ENCODE measurements at places on chromosomes 4 and X.

GRCh38 chr4:112927544-112927943 lies 121.9 kb upstream of the ANK2 start:
- DNase-seq: no peak

- no peak for DNase-seq
Observed at GRCh38 chr4:16090096-16090705, 6.4 kb upstream of the PROM1 start.

- peak; percentile 66 for DNase-seq
Observed at GRCh38 chrX:107659768-107660167, 31.5 kb downstream of the PRPS1 start.

- no peak for DNase-seq
Observed at GRCh38 chrX:37781081-37781480, 1.2 kb downstream of the CYBB start.

GRCh38 chr4:99860521-99860920 lies 33.7 kb downstream of the LAMTOR3 start:
- no peak for DNase-seq

DNA sequence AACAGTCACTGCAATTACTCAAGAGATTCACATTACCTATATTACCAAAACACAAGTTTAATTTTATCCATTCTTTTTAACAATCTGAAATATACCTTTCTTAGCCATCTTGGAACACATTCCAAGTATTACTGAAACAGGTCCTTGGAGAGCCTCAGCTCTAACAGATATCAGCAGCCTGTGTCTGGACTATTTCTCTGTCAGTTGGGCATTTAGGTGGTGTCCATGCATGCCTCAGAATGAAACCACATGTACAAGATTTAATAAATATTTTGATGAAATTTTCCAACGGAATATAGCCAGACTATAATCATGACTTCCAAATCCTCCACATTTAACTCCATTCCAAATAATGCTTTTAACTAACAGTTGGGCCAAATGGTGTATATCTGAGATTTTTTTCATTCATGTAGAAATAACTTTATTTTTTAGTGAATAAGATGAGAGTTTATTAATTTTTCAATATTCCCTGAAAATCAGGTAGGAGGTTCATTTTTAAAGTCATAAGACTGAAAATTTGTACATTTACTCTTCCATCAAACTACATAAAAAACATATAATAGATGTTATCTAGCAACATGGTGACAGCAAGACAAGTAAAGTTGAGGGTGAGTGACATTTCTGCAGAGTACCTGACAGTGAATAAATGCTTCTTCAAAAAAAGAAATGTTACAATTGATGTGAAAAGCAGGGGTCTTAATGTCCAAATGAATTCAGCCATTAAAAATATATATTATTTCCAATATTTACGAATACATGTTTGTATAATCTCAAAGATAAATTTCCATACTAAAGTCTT lies 174.2 kb downstream of the DCHS2 start:
- DNase-seq: no peak

- DNase-seq: no peak
Observed at GRCh38 chr4:175708739-175709138, 103.3 kb downstream of the GPM6A start.

DNA sequence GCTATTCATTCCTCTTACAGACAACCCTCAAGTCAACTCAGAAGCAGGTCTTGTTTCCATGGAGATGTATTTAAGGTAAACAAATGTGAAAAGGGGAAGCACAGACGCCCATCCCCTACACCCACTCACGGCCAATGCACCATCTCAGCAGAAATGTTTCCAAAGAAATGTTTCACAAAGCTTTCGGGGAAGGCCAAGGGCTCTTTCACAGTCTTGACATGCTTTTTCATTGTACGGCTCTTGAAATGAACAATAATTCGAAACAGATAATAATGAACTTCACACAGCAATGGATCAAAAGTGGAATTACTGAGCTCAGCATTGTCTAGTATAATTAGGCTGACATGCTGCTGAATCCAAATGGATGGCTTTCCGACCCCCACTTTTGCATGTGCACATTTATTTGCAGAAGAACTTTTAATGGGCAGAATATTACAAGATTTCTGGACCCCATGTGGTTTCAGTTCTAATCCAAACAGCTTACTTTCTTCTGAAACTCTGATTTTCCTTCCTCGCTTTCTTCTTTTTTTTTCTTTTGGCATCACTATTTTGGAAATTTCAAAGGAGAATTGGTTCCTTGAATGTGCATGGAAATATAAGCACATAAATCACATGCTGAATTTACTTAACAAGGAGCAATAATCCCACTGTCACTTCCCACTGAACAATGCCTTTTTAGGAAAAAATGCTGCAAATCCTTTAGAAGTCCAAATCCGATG lies 160.9 kb downstream of the SMIM20 start:
- DNase-seq: no peak

DNA sequence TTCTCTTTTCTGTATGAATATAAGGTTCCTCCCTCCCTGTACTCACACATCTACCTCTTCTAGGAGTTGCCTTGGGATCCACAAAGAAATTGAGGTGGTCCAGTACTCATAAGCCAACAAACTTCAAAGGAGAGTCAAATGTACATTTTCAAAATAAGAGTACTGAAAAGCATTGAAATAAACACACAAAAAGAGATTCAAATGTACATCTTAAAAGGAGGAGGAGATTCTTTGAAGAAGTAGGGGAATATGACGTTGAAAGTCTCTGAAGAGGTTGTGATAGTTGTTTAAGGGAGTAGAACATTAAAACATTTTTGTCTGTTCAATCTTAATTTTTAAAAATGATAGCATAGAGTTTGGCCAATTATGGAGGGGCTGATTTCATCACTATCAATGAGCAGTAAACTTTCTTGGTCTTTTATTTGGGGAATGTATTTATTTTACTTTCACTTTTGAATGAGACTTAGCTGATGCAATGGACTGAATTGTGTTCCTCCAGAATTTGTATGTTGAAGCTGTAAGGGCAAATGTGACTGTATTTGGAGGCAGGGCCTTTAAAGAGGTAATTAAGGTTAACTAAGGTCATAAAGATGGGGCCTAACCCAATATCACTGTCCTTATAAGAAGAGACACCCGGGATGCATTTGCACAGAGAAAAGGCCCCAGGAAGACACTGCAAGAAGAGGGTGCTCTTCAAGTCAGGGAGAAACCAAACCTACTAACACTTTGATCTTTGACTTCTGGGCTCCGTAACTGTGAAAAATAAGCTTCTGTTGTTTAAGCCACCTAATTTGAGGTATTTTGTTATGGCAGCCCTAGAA lies 226.3 kb upstream of the PGRMC2 start:
- peak; percentile 55 for DNase-seq

- no peak for DNase-seq
Observed at GRCh38 chrX:9569876-9570301, 105.0 kb downstream of the TBL1X start.

DNA sequence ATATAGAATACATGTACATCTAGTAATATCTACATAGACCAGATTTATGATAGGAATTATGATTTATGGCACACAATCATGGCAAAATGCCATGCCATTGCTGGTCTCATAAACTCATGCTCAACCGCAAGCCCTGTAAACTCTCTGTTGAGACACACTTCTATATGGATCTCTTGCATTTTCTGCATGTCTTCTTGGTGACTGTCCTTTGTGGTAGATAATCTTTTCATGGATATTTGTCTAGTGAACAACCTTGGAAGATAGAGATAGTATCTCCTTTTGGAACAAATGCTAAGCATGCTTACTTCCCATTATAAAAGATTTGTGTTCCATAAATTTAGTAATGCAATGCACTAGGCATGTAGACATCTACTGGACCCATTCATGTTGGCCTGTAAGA lies 328.0 kb downstream of the NAF1 start:
- no peak for DNase-seq

GRCh38 chr4:170111546-170111945 lies 21.8 kb upstream of the AADAT start:
- no peak for DNase-seq

- DNase-seq: no peak
Observed at GRCh38 chr4:48491514-48492176, 1.6 kb downstream of the ZAR1 start.

DNA sequence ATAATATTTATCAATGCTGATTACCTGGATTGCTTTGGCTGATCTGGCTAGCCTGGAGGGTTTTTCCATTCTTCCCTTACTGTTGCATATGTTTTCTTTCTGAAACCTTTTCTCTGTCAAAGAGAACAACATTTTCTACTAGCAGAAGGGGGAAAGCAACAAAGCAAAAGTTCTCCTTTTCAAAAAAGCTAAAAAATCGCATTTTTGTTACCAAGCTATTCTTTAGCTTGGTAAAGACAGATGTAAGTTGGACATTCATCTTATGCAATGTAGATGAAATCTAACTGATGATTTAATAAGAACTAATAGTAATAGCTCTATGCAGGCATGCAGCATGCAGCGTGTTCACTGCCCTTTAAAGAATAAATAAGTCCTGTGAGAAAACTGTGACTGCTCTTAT lies at the start of gene GRXCR1:
Gene GRXCR1 (plus strand): TSS at position 301 of the 400 bp plus-strand sequence. CDS start 554 bp downstream, outside the sequence.
- DNase-seq: no peak

DNA sequence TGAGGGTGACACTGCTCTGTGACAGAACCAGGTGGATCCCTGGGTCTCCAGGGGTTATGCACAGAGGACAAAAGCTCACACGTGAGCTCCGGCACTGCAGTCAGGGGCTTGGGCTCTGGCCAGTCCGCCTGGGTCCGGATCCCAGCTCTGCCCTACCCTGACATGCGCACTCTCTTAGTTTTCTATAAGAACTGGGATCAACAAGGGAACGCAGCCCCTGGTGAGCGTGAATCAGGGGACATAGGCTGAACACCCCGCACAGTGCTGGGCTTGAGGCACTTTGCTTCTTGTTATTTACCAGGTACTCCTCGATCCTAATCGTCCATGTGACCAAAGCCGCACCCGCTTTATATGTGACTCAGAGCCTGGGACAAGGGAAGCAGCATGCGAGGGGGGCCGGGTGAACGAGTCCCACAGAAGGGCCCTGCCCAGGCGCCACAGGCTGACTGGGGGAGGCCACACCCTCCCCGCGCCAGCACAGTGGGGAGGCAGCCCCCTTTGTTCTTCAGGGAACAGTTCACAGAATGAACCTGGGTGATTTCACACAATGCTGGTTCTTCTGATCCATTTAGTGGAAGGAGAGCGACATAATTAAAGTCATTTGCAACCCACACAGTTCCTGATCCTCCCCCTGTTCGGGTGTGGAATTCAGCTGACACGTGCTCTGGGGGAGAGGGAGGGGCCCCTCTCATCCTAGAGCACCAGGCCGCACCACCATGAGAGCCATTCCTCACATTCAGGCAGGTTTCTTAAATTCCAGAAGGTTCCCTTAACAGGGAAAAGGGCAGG lies 55.5 kb downstream of the WFS1 start:
- peak; percentile 8 for DNase-seq

DNA sequence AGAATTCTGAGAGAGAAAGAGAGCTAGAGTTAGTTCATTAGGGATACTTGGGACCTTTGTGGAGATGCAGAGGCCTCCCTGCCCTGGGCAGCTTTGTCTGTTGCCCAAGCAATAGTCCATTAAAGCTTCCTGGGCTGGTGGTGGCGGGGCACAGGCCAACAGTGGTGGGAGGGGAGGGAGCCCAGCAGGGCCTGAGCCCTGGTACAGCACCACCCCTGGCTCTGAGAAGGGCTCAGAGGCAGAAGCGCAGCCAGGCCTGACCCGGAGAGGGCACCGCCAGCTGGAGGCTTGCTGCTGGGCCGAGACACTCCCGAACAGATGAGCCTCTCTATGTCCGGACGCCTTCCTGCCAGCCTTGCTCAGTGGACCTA lies 65.3 kb downstream of the EFNB1 start:
- no peak for DNase-seq

DNA sequence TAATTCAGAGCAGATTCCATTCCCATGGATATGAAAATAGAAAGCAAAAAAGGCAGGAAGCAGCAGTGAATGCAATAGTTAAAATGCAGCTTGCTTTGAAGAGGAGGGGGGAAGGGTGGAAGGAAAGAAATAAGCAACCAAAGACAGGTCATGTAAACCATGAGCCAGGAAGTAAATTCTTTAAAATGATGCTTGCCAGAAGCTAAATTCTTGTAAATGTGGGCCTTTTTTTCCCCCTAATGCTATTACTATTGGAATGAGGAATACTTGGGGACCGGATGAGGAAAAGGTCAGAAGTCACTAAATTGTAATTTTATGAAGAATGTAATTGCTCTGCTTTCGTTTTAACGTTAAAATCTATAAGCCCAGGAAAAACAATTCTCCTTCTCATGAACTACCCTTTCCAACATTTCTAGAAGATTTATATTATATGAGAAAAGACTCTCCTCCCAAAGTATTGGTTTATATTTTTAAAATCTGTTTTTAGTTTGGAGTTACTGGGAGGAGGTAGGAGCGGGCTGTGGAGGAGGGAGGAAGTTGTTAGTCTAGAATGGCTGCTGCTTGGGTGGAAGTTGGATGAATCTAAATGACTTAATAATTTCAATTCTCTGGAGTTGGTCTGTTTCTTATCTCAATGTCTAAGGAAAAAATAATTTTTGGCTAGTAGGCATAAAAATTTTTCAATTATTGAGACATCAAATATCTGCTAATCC lies 77.6 kb upstream of the PCDH18 start:
- DNase-seq: peak; percentile 71

DNA sequence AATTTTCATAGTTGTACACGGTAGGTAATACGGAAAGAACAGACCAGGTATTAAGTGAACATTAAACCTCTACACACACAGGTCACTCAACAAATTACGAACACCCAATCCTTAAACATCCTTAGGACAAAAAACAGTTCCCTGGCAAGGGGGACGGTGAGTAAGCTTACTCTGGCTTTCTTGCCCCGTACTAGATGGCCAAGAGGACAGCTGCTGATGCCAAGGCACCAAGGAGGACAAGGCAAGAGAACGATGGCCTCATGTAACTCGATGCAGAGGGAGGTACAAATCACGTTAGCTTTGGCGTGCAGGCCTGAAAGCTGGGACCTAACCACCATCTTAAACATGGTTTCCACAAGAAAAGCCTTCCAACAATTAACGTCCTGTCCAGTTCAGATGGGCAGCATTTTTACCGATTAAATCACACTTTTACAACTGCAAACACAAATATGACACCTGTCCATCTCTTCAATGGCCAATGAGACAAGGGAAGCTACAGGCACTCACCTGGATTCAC lies 23.7 kb downstream of the FAT1 start:
- DNase-seq: no peak

- DNase-seq: no peak
Observed at GRCh38 chrX:133380711-133381619, 34.3 kb downstream of the GPC4 start.

All from iris pigment epithelial cell (primary cell).